Skeletal muscle tissue (tissue), 5 donors: ENCODE measurements at places on chromosomes 12 and 14. TPM values are rescaled to one million over a fixed set of nuclear protein-coding genes. Genes with fewer than 3 reads are reported as not detected.

The NUMB gene
- total RNA-seq: 17.2 TPM

The OR4E2 gene
- total RNA-seq: not detected

The SYT10 gene
- total RNA-seq: not detected

The CLEC4E gene
- not detected for total RNA-seq

The FOXG1 gene
- not detected for total RNA-seq

The SERPINA12 gene
- total RNA-seq: not detected

The MORN3 gene
- total RNA-seq: under 0.01 TPM
